MV-4-11 (cell line): ENCODE measurements at places on chromosomes 16 and 17.

DNA sequence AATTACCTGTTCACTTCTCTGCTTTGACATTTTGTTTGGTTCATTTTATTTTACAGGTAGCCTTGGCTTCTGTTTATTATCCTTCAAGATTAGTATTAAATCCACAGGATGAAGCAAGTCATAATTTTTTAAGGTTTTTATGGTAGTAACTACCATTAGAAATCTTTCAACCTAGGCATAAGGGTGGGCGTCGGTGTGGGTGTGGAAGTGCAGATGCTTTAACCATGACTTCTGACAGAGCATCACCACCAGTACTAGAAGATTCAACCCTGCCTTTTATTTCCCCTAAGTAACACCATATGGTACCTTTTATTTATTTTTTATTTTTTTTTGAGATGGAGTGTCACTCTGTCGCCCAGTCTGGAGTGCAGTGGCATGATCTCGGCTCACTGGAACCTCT lies 22.7 kb downstream of the AP2B1 start:
- no peak for DNase-seq

DNA sequence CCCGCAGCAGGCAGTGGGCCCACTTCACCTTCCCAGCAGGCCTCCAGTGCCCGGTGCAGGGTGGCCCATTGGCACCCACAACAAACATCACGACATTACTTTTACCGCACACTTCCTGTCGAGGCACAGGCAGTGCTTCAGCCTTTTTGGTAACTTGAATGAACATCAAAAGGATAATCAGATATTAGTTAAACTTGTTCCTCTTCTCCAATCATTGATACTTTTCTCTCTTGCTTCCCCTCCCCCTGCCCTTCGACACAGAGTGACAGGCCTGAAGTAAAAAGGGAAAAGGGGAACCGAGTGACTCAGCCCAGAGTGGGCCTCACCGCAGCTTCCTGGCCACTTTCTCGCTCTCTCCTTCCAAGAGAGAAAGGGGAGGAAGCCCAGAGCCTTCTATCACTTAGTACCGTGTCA lies 507.0 kb downstream of the MAF start:
- DNase-seq, result peak; percentile 97

- DNase-seq, result no peak
Observed at GRCh38 chr16:67036323-67036741, 7.4 kb downstream of the CBFB start.

- DNase-seq, result no peak
Observed at GRCh38 chr17:50908140-50908859, 42.1 kb upstream of the TOB1 start.

DNA sequence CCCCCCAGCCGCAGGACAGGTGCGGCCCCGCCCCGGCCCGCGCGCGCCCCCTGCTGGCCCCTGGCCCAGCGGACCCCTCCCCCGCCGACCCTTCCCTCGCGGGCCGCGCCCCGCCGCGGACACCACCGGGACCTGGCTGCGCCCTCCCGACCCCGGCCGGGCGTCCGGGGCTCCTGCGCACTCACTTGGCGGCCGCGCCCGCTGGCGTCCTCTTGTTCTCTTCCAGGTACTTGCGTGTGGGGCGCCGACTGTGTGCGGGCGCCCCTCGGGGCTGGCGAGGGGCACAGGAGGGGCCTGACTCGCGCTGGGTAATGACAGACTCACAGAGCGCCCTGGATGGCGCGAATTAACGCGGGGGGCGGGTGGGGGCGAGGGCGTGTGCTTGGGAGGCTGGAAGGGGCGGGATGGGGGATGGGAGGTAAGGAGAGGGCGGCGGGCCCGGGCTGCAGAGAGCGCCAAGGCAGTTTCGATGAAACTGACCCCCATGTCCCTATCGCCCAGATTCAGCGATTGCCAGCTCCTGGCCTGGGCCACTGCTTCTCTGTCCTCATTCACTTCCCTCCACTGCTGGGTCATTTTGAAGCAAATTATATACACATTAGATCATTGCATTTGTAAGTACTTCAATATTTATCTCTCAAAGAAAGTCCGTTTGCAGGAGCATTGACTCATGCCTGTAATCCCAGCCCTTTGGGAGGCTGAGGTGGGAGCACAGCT lies 445 bp upstream of the DBNDD1 start:
- no peak for DNase-seq

GRCh38 chr16:67780847-67781564 lies 25.4 kb downstream of the RANBP10 start:
- no peak for DNase-seq

DNA sequence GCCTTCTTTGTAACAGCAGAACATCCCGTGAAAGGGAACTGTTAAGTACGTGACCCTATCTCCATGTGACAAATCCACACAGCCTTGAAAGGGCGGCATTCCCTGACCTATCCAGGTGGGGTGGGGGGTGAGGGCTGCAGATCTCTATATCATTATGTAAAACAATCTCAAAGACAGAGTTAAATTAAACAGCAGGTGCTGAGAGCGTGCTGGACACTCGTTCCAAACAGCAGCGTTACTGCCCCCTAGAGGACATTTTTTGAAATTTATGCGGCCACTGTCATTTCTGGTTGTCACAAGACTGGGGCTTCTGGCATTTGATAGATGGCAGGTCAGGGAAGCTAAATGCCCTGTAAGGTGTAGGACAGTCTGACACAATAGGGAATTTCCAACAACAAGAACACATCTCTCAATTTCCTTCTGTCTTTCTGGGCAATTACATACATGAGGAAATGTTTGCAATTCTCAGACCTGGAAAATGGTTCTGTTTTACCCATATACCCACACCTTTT lies 6.7 kb upstream of the SLC25A39 start:
- DNase-seq, result peak; percentile 78

DNA sequence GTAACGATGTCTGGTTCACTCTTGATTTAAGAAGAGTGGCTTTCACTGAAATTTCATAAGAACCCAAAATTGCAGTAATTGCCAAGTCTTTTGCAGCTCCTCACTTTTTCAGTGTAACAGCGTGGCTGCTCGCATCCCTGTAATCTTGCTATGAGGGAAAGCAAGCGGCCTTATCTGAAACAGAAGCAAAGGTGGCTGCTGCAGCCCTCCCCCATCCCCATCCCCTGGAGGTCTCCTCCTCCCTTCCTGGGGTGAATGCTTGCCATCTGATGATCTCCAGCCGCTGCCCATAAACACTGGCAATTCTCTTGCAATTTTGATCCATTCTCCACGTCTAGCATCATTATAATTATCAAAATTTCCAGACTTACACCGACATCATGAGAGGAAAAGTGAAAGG lies 182.5 kb upstream of the ASIC2 start:
- no peak for DNase-seq

- DNase-seq, result no peak
Observed at GRCh38 chr17:29597361-29598172, 4.6 kb downstream of the ANKRD13B start.

GRCh38 chr16:77877712-77878347 lies 89.5 kb downstream of the VAT1L start:
- no peak for DNase-seq

- DNase-seq, result no peak
Observed at GRCh38 chr16:2194166-2194834, 2.1 kb downstream of the CASKIN1 start.

GRCh38 chr16:22874394-22874793 lies 60.4 kb downstream of the HS3ST2 start:
- no peak for DNase-seq

- no peak for DNase-seq
Observed at GRCh38 chr16:78446992-78447563, 347.6 kb downstream of the WWOX start.

- no peak for DNase-seq
Observed at GRCh38 chr17:35586569-35587073, 501 bp upstream of the AP2B1 start.

DNA sequence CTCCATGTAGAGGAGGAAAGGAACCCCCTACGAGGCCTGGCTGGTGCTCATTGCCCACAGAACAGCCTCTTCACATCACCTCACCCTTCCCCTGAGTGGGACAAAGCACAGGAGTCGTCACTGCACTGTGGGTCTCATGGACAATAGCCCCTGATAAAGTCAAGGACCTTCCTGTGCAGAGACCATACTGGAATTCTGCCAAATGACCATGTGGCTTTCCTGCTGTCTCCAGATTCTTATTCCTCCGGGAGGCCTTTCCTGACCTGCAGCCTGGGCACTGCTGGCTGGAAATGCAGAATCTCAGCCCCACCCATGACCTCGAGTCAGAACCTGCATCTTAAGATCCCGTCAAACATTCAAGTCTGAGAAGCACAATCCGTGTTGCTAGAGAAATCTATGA lies 60.5 kb upstream of the ERN1 start:
- no peak for DNase-seq

- DNase-seq, result no peak
Observed at GRCh38 chr16:6722786-6723185, 609.9 kb upstream of the RBFOX1 start.

- DNase-seq, result no peak
Observed at GRCh38 chr16:49411121-49411970, 37.7 kb downstream of the C16orf78 start.

DNA sequence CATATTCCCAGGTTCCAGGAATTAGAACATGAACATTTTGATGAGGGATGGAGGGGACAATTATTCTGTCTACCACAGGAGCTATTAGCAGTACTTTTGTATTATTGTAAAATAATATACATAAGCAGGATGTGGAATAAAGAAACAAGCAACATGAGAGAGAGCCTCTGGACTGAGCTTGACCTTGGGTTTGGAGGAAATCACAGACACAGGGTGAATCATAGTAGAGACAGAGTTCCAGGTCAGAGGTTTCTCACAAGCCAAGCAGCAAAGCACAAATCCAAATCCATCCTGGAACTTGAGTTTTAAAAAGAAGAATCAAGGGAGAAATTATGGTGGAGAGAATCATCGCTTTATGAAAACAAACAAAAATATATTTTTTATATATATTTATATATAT lies 5.1 kb downstream of the KRT31 start:
- DNase-seq, result no peak

- DNase-seq, result no peak
Observed at GRCh38 chr16:19235886-19236285, 49.6 kb upstream of the CLEC19A start.

- no peak for DNase-seq
Observed at GRCh38 chr16:12652924-12653323, 150.8 kb downstream of the CPPED1 start.

- DNase-seq, result no peak
Observed at GRCh38 chr17:47813077-47813476, 8.5 kb downstream of the OSBPL7 start.
